ENCODE measurements at places on chromosomes 7 and 10.

DNA sequence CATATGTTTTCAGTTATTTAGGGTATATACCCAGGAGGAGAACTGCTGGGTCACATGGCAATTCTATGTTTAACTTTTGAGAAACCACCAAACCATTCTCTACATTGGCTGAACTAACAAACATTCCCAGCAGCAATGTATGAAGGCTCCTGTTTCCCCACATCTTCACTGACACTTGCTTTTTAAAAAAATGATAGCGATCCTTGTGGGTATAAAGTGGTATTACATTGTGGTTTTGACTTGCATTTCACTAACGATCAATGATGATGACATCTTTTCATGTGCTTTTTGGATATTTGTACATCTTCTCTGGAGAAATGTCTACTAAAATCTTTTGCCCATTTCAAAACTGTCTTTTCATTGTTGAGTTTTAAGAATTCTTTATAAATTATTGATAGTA, 51.2 kb upstream of the ANAPC16 start:
- no peak for DNase-seq

DNA sequence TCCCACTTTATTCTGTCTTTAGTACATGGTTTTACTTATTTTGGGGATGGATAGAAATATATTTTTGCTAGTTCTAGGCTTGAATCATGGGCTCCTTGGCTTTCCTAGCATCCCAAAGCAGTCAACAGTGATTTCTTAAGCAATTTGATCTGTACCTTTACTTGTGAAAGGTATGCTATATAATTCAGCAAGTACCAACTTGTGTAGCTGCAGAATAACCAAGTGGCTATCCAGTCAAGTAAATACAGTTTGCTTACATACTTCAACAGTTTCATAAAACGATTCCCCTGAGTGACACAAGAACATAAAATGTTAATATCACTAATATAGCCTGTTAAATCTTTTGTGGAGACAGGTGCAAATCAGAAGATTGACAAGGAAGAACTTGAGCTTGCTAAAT, 67.2 kb downstream of the PODXL start:
- no peak for DNase-seq

DNA sequence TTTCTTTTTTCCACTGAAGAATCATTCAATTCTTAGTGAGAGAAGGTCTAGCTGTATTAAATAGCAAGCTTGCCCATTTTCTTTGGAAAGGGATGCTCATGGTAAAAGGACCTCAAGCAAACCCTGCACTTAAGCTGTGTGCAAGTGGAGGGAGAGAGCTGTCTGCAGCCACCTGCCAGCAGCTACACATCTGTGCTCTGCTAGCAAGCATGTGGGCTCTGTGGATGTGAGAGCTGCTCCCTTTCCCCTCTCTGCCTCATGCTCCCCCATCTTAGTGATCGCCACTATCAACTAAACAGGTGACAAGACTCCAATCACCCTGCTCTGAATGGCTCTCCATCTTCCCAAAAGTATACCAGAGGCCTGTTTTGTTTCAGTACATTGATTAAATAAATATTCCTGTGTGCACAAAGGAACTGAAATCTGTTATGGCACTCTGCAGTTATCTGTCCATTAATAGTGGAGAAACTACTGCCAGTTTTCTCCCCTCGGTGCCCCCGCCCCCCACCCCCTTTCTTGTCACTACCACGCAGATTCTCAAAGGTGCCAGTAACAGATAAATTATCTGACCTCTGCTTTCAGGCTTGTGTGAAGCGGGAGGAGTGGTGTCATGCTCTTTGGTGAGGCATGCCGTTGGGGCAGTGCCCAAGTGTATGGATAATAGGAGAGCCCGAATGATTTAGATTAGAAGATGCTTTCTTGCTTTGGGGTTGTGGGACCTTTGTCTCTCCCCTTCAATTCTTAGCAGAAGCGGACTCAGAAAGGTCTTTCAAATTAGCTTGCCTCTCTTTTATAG, 26.4 kb downstream of the AUTS2 start:
- no peak for DNase-seq

GRCh38 chr7:65342723-65343629, 30.7 kb upstream of the ZNF92 start:
- no peak for DNase-seq

GRCh38 chr7:41169317-41169716, 533.6 kb downstream of the INHBA start:
- no peak for DNase-seq

- no peak for DNase-seq
Measured at GRCh38 chr10:106520698-106521097, 643.8 kb downstream of the SORCS1 start.

DNA sequence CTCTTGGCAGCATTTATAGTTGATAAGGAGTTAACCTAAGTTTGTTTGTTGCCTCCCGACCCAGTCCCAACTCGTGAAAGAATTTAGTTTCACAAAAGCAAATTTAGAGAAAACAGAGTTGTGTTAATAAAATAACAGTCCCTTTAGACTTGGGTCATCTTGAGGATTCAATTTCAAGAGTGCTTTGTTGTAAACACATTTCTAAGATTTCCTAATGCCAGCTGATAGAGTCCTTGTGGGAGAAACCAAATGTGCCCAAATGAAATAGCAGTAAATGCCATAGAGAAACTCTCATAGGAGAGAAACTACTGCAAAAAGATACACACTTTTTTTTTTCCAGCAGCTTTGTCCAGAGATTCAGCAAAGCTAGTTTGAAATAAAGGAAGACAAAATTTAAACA, 211.3 kb upstream of the BMPER start:
- no peak for DNase-seq

DNA sequence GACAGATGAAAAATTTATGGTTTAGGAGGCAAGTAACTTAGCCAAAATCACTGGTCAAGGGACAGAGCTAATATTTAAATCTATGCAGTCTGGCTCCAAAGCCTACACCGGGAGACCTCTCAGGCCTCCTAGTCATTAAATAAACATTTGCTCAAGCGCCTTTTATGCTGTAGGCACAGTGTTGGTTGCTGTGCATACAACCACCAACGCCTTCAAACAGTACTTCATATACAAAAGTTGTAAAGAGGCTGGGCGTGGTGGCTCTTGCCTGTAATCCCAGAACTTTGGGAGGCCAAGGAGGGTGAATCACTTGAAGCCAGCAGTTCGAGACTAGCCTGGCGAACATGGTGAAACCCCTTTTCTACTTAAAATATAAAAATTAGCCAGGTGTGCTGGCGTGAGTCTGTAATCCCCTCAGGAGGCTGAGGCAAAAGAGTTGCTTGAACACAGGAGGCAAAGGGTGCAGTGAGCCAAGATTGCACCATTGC, 159.8 kb downstream of the MAGI2 start:
- no peak for DNase-seq

GRCh38 chr7:28868712-28869111, 89.4 kb downstream of the TRIL start:
- DNase-seq: no peak

DNA sequence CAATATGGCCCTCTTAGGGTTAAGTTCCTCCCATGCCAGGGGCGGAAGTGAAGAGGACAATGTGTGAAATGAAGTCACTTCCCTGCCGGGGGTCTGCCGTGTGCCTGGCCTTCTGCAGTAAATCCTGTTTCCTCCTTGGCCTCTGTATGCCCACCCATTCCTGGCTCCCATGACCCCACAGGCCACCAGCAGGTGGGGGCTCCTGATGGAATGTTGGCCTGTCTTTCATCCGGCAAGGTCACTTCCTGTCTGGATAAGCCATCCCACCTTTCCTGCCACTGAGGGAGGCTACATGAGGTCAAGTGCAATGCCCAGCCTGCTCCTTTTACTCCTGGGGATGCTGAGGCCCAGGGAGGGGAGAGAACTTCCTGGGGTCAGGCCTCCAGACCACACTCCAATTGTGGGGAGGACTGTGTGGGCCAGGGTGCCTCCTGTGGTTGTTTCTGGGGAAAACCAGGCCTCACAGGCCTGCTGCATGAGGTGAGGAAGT, 22.3 kb downstream of the PALD1 start:
- no peak for DNase-seq

GRCh38 chr10:70175516-70175915, 5.2 kb upstream of the SAR1A start:
- DNase-seq: no peak

DNA sequence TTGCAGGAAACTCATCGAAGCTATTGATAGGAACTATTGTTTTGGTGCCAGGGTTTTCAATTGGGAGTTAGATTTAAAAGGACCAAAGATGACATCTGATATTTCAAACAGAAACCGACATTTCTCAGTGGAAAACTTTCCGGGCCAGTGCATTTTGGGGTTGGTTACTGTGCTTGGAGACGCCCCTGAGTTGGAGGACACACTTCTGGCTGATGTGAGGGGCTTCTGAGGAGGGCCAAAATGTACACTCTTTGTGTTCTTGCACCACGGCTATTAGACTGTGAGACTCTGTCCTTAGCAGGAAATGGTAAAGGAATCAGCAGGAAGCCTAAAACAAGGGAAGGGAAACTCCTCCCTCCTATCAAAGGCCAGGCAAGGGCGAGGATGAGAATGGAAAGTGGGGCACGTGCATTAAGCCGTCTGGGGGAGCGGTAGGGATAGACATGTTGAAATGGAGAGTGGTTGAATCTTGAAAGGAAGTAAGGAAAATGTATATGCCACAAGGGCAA, 1.8 kb upstream of the SRGN start:
- DNase-seq: peak; percentile 20

GRCh38 chr10:7007600-7008190, 403.1 kb downstream of the SFMBT2 start:
- no peak for DNase-seq

GRCh38 chr7:49639068-49639593, 134.3 kb upstream of the VWC2 start:
- no peak for DNase-seq

GRCh38 chr7:27239387-27240014, 3.1 kb upstream of the EVX1 start:
- DNase-seq: no peak
